KBM-7 (cell line): ENCODE measurements at places on chromosomes 3 and 15.
A peak's percentile ranks its signal among the peaks of the same experiment; 100 is the strongest.

DNA sequence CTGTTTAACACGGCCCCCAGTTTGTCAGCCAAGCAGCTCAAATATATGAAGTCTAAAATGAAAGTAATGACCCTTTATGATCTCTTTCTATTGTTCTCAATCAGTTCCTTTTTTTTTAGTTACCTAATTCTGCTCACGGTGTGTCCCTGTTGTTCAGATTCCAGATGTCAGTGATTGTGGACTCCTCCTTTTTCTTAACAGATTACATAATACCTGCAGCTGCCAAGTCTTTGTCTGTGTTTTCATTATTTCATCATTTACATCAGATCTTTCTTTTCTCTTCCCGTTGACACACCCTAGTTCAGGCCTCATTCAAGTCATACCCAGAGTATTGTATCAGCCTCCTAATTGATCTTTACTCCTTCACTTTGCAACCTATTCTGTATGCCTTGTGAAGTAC lies 56.1 kb upstream of the SKIL start:
- DNase-seq, result peak; percentile 41

- DNase-seq, result no peak
Measured at GRCh38 chr15:37595426-37595970, 338.9 kb upstream of the TMCO5A start.

DNA sequence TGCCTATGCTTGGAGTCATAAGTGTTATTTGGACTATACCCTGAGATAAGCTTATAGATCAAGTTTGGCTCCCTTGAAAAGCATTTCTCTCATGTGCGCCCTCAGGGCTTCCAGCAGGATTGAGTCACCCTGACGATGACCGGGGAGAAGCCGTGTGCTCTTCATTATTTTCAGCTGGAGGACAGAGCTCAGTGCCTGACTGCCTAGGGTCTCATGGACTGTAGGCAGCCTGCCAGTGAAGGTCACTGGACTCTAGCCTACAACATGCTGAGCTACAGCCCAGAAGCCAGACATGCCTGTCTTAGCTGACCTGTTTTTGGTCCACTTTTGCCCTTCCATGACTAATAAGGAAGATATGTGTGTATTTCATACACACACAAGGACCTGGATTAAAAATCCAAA lies 31.6 kb upstream of the NUDT16 start:
- DNase-seq, result no peak

- no peak for DNase-seq
Measured at GRCh38 chr3:76131396-76132153, 346.2 kb upstream of the ZNF717 start.

DNA sequence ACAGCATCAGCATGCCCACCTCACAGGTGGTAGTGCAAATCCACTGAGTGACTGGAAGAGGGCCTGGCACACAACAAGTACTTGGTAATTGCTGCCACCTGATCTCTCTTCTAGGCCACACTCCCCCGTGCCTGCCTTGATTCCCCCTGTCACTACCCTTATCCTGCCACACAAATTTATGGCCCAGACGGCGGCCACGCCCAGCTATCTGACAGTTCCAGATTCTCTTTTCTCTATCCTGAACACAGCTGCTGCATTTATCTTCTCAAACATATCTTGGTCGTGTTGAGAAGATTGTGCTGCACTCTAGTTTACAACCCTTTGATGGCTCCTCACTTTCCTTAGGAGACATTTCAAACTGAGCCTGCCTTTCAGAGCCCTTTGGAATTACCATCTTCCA lies 585.2 kb downstream of the NTRK3 start:
- DNase-seq, result no peak

DNA sequence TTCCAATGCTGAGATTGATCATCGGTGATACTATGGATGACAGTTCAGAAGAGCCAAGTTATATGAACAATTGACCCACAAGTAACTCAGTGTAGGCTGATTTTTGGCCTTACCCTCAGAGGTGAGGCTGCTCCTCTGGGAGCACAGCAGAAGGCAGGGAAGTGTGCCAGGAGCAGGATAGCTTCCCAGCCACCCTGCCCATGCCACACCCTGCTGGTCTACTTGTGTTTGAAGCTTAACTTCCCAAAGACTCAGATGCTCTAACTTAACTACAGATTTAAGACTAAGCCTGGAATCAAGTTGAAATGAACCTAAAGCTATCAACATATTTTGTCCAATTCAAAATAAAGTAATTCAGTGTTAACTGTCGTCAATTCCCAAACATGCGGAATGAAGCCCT lies 77.5 kb downstream of the BOC start:
- no peak for DNase-seq

- DNase-seq, result no peak
Measured at GRCh38 chr3:43006825-43007224, 27.7 kb downstream of the GASK1A start.

GRCh38 chr3:90018779-90019178 lies 911.4 kb downstream of the EPHA3 start:
- no peak for DNase-seq

- peak; percentile 92 for DNase-seq
Measured at GRCh38 chr3:127074900-127075360, 92.0 kb downstream of the PLXNA1 start.

DNA sequence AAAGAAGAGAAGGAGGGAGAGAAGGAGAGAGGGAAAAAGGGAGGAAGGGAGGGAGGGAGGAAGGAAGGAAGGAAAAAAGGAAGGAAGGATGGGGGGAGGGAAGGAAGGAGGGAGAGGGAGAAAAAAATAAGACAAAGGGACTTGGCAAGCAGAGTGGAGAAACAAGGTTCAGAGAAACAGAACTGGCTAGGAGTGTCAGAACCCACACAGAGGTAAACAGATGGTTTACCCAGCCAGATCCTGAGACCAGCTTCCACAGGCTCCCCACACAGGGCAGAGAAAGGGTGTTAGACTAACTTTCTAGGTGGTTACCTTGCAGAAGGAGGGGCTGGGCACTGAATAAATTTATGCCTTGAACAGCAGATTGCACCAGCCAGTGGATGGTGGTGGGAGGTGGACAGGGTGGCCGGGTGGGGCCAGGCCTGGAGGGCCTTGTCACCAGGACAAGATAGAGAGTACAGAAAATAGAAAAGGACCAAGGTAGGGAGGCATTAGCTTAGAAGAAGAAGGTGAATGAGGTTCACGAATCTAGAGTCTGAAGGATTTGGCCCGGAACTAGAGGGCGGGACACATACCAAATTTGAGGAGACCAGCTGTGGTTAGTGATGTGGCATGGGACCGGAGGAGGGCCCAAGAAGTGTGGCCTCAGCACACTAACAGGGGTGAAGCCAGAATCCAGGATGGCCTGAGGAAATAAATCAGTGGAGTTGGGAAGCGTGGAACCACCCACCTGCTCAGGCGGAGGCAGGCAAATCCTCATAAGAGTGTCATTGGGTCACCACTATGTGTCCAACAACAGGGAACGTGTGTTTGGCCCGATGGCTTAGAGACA lies 1.2 kb upstream of the TM4SF1 start:
- no peak for DNase-seq

DNA sequence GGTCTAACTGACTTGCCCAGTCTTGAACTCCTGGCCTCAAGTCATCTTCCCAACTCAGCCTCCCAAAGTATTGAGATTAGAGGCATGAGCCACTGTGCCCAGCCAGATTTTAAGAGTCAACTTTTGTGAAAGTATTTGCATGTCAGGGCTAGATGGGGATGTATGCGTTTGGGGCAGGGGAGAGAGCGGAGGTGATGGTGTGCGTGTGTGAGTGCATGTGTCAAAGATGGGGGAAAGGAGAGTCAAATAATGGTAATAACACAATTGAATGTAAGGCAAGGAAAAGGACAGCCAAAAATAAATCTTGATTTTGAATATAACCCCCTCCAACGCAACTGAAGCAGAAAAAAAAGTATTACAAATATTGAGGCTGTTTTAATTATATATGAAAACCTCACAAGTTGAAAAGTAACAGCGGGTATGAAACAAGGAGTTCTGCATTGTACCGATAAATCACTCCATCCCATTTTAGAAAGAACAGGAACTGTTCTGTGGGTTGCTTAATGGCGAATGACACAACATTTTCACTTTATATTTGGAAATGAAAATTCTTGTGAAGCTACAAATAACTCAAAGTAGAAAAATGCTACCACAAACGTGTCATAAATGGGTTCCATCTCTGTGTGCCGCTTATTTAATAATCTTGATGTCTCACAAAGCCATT lies 29.9 kb upstream of the LDHAL6B start:
- DNase-seq, result no peak

DNA sequence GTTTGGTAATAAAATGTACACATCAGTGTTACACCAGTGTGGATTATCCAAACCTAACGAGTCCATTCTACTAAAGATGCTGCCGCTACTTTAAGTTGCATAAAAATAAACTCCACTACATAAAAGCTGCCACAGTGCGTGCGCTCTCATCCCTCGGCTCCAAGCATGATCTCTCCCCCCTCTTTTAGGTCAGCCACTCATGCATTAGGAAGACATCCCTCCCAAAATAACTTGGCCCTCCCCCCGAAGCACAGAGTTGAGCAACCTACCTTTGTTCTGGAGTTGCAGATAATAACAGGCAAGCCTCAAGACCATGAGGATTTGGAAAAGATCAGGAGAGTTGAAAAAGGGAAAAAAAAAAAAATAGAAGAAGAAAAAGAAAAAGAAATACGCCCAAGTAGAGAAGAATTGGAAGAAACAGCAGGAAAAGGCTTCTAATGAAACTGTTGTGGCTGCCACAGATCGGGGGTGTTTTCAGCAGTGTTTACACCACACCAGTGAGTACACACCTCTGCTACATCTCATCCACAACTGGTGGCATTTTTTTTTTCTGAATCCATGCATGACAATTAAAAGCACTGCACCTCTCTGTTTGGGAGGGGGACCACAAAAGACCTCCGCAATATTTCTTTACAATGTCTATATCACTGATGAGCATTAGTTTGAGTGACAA lies 339.2 kb downstream of the FOXP1 start:
- no peak for DNase-seq

DNA sequence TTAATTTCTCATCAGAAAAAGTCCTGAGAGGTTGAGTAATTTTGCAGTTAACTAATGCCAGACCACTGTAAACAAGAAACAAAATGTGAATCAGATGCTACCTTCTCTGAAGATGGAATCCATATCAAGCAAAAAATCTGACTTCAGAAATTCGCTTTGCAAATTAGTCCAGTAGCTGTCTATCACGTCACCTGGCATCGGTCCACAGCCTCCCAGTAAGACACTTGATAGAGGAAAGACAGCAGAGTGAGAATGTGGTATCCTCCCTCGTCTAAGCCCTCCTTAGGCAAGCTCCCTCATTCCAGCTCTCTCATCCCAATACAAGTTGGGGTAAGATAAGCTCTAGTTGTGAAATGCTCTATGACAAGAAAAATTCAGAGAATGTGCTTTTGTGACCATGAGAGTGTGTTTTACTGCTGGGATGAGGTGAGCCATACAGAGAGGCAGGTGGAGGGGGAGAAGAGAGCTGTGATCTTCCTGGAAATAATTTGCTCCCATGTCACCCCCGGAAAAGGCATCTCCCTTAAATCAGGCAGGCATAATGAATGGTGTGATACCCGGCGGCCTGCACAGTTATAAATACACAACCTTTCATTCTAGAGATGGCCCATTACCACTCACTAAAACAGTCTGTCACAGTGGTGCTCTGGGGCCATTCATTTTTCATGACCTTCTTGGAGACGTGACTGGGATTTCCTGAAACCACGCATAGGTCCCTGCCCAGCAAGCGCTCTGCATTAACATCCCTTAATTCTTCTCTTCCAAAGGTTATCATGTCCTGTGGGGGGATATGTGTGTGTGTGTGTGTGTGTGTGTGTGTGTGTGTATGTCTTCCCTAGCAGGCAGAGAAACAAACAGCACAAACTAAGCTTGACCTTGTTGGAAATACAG lies 602.0 kb upstream of the KCNMB2 start:
- DNase-seq, result no peak

GRCh38 chr15:36161771-36162212 lies 417.6 kb upstream of the CDIN1 start:
- no peak for DNase-seq

DNA sequence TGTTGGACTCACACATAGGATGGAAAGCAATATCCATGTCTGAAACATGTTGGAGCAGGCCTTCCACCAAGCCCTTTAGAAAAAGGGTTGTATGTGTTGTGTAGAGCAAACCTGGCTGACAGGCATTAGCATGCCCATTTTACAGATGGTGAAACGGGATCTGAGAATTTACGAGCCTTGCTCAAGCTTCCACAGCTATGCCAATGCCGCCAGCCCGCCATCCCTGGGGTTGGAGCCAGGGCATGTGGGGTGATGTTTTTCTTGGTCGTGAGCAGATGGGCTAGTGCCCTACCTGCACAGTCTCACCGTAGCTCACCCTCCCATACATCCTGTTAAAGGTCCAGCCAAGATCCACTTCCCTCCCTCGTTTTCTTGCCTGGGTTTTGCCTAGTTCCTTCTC lies 97.5 kb upstream of the TLE3 start:
- DNase-seq, result no peak

GRCh38 chr3:81249540-81250029 lies 511.9 kb downstream of the GBE1 start:
- DNase-seq, result no peak
